Hematopoietic multipotent progenitor cell (in vitro differentiated cells): ENCODE measurements at places on chromosomes 6 and 20.

DNA sequence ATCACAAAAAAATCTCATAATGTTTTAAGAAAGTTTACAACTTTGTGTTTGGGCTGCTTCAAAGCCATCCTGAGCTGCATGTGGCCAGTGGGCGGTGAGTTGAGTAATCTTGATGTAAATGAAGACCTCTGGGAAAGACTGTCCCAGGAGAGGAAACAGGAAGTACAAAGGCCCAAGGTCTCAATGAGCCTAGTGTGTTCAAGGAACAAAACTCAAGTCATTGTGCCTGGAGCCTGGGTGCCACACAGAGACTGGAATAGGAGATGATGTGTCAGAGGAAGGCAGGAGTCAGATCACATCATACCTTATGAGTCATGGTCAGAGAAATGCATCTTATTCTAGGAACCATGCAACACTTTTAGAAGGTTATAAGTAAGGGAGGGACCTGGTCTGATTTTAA, 51.5 kb downstream of the COL19A1 start:
- DNase-seq, result no peak

DNA sequence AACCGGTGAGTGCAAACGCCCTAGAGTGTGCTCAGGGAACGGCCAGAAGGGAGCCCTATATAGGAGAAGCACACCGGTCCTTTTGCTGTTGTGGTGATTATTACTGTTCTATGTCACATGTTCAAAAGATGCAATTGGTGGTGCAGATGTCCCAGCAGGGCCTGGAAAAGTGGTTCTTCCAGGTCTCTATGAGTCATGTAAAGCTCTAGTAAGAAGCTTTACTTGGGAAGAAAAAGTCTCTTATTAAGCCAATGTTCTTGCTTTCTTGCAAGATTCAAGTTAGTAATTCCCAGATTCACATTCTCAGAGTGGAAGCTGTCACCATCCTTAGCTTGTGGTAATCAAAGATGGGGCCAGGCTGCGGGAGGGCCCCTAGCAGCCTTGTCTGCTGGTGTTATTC, 23.3 kb downstream of the EDN3 start:
- DNase-seq, result no peak

DNA sequence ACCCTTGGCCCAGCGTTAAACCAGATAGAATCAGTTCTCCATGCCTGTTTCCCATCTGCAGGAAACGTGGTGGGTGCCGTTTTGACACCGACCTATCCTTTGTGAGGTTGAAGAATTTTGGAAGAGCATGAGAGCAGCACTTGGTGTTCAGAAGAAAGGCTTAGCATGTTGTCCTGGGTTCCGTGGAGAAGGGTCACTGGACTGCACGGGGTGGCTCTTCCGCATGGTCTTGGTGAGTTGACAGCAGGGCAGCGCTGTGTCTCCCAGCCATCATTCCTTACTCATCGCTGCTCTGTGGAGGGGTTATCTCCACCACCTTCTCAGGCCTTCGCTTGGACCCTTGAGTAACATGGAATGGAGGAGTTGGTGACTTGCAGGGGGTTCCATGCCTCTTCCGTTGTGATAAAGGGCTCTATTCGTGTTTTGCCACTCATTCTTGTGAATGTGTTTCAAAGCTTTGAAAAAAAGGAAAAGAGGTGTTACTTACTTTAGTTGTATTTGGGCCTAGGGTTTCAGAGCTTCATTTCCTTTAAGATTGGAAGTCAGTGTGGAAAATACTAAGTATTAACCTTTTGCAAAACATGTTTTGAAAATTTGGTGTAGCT, 8.2 kb downstream of the HIVEP1 start:
- no peak for DNase-seq

- peak; percentile 78 for DNase-seq
Observed at GRCh38 chr6:79269877-79270276, 35.4 kb upstream of the HMGN3 start.

DNA sequence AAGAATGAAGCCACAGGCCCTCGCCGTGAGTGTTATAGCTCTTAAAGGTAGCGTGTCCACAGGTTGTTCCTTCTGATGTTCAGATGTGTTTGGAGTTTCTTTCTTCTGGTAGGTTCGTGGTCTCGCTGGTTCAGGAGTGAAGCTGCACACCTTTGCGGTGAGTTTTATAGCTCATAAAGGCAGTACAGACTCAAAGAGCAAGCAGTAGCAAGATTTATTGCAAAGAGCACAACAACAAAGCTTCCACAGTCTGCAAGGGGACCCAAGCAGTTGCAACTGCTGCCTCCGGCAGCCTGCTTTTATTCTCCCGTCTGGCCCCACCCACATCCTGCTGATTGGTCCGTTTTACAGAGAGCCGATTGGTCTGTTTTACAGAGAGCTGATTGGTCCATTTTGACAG, 5.2 kb downstream of the HIVEP1 start:
- DNase-seq, result no peak

DNA sequence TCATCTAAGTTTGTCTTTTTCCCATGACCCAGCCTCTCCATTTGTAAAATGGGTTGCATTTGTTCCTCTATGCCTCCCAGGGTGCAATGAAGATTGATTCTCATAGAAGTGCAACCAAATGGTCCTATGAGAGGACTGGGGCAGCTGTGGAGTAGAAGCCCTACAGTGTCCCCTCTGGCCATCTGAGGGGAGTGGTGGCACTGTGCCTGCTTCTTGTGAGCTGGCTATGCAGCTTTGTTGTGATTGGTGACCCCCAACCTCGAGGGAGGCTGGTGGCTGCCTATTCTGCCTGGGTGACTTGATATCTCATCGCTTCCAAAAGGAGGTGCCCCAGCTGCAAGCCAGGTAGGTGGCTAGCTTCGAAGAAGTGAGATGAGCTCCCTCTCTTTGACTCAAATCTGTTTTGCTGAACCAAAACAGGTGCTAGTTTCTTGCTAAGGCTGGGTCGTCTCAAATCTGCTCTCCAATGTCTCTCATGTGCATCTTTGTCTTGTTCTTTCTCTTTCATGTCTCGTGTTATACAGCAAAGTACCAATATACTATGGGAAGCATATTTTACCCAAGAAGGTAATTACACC, 33.9 kb downstream of the TXLNB start:
- DNase-seq, result no peak

GRCh38 chr20:48716086-48716485, 111.7 kb downstream of the PREX1 start:
- no peak for DNase-seq

GRCh38 chr20:61447952-61448351, 195.9 kb downstream of the CDH4 start:
- no peak for DNase-seq

DNA sequence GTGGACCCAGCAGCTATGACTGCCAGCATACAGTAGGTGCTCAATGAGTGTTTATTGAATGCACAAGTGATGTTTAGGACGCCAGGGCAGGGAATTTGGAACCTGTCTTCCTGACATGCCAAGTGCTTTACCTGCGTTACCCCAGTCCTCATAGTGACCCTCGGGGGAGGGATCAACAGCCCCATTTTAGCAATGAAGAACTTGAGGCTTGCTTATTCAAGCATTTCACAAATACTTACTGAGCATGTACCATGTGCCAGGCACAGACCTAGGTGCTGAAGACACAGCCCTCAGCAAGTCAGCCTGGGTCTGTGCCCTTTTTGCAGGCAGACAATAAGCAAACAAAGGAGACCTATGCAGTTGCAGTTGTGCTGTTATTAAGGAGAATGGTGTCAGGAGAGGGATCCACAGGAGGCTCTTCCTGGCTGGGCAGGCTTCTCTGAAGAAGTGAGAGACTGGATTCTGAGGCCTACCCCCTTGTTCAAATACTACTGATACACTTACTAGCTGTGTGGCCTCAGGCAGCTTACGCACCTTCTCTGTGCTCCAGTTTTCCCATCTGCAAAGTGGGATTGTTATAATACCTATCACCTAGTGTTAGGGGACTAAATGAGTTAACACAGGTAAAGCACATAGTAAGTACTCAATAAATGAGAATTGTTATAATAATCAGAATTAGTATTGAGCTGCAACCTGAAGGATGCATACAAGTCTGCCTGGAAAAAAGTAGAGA, 39.8 kb downstream of the TTLL9 start:
- no peak for DNase-seq

- no peak for DNase-seq
Observed at GRCh38 chr20:52401431-52401830, 209.9 kb upstream of the ZFP64 start.

- no peak for DNase-seq
Observed at GRCh38 chr6:107140581-107140980, 25.3 kb upstream of the BEND3 start.

DNA sequence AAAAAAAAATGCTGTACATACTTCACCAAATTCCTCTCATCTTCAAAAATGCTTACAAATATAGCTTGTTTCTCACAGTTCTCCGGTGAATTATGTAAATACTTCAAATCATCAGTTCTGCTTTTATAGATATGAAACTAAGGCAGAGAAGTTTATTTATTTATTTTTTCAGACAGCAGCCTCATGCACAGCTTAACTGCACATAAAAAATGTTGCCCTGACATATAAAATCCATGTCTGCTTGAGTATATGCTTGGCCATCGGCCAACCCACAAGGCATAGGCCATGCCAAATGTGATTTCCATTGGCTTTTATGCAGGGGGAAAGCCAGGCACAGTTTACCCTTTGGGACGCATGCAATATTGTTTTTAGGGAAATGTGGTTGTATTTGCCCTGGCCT, 57.3 kb upstream of the PHACTR2 start:
- no peak for DNase-seq

- DNase-seq, result no peak
Observed at GRCh38 chr6:149919834-149920225, 3.1 kb downstream of the RAET1G start.

DNA sequence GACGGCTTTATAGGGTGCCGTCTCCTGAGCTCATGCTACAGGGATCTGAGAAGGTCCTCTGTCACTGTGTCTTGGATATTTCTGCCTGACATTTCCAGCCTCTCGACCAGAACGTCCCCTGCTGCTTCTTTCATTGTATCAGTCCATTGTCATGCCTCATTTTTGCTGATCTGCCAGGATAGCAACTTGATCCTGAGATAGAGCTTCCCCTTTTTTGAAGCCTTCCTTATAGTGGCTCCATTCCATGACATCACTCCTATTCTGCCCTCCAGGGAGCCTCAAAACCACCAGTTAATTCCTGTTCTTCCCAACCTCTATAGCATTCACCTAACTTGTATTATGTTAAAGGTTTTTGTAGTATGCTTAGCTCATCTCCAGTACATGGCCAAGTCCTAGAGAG, 431.8 kb upstream of the NOX3 start:
- DNase-seq, result no peak

- DNase-seq, result no peak
Observed at GRCh38 chr6:49866485-49866943, at the start of gene CRISP1. Gene CRISP1, minus strand, starts transcription at chr6:49866535. Its CDS starts 9,135 bp downstream, at chr6:49857400.

- peak; percentile 52 for DNase-seq
Observed at GRCh38 chr6:170298688-170299087, 7.8 kb upstream of the DLL1 start.

DNA sequence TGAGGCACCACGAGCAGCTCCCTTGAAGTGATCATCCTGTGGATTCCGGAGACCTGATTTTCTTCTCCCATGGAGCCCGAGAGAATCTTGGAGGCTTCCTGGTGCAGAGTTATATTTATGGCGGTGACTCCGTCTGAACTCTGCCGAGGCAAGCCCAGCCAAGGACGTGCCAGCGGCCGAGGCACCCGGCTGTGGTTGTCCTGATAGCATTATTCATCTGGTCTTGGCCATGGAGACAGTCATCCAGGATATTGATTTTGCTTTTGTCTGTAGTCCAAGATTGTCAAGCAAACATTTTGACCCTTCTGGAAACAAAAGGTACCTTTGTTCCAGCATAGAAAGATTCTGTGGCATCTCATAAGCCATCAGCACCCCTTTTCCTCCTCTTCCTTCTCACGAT, 163.3 kb downstream of the SCML4 start:
- no peak for DNase-seq

DNA sequence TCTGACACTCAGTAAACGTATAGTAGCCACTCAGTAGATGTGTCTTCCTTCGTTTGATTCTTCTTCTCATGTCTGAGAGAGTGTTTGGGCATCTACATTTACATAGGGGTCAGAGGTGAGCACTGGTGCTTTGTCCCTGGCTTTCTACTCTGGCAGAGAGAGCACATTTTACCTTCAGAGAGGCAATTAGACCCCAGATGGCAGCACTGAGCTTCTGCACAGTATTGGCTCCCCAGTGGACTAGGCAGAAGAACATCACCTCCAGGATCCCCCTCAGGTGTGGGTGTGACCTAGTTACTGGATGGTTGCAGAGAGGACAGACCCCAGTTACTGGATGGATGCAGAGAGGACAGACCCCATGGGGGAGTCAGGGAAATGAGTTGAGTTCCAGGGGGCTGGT, 327.2 kb downstream of the DHX35 start:
- DNase-seq, result no peak

- DNase-seq, result no peak
Observed at GRCh38 chr20:55784036-55784435, 221.3 kb downstream of the CBLN4 start.

DNA sequence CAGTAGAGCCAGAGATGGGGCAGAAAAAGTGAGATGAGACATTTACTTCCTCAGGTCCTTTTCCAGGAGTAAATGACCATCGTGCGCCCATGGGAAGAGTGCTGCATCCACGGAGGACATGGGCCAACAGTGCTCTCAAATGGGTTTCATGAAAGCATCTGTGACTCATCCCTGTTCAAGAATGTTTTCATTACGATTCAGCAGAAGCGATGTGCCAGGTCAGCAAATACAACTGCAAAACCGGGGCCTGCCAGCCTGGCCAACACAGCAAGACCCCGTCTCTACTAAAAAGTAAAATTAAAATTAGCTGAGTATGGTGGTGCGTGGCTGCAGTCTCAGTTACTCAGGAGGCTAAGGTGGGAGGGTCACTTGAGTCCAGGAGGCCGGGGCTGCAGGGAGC, 125.1 kb downstream of the LY86 start:
- DNase-seq, result no peak

GRCh38 chr20:51313358-51313827, 229.1 kb downstream of the NFATC2 start:
- no peak for DNase-seq

DNA sequence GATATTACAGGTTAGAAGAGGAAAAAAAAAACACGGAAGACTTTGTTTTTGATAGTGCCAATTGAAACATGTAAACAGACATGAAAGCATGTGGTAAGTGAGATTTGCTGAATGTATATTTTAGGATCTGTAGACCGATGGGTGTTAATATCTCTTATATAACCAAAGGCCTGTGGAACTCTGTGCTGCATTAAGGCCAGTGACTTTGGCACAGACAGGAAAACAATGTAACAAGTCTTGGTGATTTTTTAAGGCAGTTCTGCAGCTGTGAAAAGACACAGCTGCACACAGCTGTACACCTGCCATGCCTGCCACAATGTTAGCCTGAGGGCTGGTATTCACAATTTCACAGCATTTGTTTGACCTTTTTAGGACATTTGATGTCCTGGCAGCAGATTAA, 6.1 kb downstream of the SOBP start:
- no peak for DNase-seq

GRCh38 chr6:169619650-169620049, 82.2 kb downstream of the WDR27 start:
- no peak for DNase-seq

- DNase-seq, result no peak
Observed at GRCh38 chr6:139262519-139263300, 29.1 kb downstream of the TXLNB start.
